ENCODE measurements at places on chromosomes 7 and 10.
A peak's percentile ranks its signal among the peaks of the same experiment; 100 is the strongest.

DNA sequence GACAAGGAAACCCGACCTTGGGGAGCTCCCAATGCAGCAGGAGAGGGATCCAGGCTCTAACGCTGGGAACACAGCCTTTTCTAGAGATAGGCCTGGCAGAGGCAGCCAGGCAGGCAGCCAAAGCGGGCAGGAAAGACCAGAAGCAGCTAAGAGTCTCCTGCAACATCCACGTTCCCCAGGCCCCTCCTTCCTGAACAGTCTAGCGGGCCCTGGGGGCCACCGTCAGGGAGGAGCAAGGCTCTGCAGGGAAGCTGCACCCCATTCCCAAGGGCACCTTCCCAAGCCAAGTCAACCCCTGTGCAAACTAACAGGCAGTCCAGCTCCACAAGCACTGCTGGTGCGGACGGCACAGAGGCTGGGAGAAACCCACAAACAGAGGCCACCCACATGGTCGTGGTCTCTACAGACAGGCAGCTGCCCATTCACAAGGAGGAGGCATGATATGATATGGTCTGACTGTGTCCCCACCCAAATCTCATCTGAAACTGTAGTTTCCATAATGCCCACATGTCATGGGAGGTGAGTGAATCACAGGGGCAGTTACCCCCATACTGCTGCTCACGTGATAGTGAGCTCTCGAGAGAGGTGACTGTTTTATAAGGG, 115.7 kb downstream of the MAD1L1 start:
- peak; percentile 18 for DNase-seq

DNA sequence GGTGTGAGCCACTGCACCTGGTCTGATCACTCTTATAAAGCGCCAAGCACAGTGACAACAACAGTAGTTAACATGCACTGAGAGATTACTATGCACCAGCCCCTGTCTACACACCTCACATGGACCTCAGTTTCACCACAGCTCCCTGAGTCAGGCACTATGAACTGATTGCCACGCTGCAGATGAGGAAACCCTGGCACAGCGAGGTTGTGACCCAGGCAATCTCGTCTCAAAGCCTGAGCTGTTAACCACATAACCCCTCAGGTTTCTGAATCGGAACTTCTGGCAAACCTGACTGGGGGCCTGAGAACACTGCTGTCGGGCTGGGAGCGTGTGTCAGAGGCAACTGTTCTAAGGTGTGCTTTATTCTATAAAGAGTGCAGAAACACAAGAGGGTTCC, 150.8 kb downstream of the RNF216 start:
- no peak for DNase-seq

GRCh38 chr10:127195571-127196281, 665 bp downstream of the INSYN2A start:
- DNase-seq, result no peak

- no peak for DNase-seq
Measured at GRCh38 chr7:42010751-42011150, 226.3 kb downstream of the GLI3 start.

GRCh38 chr7:149496642-149497391, 792 bp downstream of the ZNF746 start:
- no peak for DNase-seq

DNA sequence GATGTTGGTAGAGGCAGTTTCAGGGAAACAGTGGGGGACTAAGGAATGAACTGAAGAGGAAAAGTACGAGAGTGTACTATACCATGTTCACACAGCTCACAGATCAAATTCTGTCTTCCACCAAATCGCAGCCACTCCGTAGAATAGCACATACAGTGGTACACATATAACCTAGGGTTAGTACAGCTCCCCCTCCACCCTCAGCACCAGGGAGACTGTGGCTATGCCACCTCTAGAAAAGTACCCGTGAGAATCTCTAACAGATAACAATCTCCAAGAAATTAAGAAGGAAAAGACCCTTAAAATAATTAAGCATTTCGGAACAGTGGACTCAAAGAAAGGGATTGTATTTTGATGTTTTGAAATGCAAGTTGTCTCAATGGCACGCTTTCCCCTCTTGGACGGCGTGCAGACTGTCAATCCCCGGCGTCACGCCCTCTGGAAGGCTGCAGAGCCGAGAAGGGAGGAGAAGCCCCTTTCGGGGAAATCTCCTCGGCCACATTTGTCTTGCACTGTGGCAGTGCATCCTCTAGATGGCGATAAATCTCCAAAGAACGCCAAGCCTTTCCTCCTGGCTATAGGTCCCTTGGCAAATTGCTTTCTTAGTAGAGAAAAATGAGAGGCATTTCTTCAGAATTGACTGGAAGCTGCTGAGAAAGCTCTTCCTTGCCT, 345.0 kb downstream of the REEP3 start:
- peak; percentile 20 for DNase-seq

DNA sequence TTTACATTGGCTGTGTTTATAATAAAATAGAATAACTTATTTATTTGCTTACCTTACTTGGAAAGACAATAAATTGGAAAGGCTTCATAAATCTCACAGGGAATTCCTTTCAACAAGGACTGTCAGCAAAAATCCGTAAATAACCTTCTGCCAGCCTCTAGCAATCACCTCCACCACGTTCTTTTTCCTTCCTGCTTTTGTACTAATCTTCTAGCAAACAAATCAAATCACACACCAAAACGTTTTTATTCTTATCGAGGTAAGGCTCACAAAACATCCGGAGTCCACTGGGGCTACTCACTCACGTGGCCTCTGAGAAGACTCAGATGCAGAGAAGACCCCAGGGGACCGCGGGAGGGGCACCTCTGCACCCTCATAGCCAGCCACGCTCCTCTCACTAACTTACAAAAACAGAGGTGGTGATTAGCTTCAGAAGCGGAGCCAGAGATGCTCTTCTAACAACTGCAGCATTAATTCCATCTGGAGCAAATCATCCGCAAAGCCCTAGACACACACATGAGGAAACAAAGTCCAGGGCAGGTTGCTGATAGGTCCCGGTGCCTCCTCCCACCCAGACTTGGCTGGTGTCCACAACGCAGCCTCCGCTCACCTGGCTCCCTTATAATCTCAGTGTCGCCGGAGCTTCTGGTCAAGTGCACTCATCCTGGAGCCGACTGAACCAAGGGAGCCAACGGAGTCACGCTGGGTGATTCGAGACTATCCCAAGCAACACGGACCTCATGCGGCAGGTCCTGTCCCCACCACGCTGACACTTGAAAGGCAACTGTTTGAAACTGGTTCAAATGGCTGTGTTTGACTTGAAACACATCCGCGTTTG, 22.5 kb downstream of the CTBP2 start:
- no peak for DNase-seq

All from CD14-positive monocyte (primary cell).